ENCODE measurements at places on chromosomes 6 and 20.
A peak's percentile ranks its signal among the peaks of the same experiment; 100 is the strongest.

DNA sequence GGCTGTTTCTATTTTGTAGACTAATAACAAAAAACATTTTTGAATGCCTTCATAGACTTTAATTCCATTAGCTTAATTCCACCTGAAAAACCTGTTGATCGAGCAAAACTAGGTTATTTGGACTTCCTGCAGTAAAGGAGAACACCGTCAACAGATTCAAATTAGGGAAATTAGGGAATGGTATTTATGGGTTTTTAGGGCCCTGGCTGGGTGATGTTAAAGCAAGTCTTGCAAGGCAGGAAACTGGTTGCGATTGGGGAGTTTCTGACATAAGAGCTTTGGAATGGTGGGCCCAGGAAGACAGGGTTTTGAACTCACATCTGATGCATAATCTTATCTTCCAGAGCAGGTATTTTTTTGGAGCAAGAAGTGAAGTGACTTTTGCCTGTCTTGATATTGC is 40.1 kb upstream of the TFAP2C start:
- no peak for DNase-seq

DNA sequence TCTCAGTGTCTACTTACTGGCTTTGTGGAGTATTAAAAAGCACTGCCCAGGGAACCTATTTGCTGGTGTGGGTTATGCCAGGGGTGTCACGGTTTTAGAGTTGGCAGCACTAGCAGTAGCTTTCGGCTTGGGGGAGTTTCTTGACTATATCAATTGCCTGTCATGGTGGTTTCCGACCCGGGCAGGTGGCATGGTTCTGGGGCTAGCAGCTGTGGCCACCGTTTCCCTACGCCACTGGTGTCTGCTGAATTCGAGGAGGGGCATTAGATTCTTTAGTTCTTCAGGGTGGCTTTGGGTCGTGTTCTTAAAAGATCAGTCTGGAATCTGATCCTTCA is 55.6 kb upstream of the FOXC1 start:
- DNase-seq = no peak

DNA sequence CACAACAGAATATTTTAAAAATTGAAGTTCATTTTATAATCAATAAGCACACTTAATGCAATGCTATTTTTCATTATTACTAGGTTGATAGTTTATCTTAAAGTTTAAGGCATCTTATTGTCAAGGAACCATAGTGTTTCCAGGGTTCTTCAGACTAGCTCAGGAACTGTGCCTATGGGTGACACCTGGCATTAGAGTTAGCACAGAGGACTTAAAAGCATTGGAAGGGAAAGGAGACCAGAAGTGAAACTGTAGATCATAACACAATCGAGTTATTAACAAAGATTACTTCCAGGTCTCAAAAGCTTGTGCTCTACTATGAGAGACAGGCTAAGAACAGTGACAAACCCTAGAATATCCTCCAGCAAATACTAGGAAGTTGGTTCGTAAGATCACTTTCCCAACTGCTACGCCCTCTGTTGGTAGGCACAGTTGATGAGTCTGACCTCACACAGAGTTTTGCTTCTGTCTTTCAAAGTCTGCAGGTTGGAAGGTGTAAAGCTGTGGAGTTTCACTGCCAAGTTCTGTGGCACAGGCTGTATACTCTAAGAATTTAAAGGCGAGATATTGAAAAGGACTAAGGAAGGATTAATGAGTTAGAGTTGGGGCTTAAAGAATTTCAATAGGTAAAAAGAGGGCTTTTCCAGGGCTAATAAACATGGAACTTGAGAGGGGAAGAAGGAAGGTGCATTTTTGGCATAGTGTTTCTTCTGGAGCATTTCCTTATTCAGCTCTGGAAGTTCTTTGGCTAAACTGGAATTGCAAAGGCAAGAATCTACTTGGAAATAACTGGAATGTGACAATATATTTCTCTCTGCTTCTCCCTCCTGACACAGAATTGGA is 531.3 kb upstream of the JAG1 start:
- peak; percentile 73 for DNase-seq

DNA sequence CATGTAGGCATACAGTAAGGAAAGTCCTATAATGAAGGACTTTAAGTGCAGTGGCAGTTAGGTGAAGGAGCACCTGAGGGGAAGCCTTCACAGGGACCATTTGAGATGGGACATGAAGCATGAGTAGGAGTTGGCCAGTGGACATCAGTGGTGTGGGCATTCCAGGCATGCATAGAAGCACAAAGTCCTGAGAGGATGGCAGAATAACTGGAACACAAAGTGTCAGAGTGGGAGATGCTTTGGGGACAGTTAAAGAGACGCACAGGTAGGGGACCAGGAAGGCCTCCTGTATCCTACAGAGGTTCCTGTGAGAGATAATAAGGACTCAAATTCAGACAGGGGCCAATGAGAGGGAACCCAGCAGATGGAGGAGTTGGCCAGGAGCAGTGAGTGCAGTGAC is 26.4 kb upstream of the EFHC1 start:
- no peak for DNase-seq

Measured in RPMI7951 (cell line).